ENCODE measurements at places on chromosomes 2 and 18.

- DNase-seq, result no peak
Observed at GRCh38 chr2:235606004-235606715, 112.3 kb downstream of the AGAP1 start.

GRCh38 chr2:45494275-45494977 is 116.6 kb downstream of the SRBD1 start:
- DNase-seq, result peak; percentile 31

DNA sequence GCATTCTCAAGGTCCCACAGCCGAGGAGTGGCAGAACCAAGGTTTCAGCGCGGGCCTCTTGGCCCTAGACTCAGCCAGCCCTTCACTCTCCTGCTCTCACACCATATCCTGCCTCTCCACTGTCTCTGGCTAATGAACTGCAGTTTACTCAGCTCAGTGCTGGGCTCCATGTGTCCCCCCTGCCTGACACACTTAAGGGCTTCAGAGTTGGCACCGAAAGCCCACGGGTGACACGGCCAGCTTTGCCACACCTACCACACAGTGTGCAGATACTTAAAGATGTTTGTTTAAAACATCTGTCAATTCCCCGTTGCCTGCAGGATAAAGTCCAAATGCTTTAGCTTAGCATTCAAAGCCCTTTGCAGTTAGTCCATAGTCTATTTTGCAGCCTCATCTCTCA is 241.2 kb downstream of the SEPTIN10 start:
- no peak for DNase-seq

GRCh38 chr2:120699292-120699691 is 36.4 kb upstream of the GLI2 start:
- DNase-seq, result no peak

DNA sequence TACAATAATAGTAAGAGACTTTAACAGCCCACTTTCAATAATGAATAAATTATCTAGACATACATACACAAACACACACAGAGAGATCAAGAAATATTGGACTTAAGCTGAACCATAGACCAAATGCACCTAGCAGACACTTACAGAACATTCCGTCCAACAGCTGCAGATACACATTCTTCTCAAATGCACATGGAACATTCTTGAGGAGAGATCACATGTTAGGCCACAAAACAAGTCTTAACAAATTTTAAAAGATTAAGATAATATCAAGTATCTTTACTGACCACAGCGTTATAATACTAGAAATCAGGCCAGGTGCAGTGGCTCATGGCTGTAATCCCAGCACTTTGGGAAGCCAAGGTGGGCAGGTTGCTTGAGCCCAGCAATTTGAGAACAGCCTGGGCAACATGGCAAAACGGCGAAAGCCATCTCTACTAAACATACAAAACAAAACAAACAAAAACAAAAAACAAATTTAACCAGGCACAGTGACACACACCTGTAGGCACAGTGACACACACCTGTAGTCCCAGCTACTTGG is 7.4 kb downstream of the CERKL start:
- no peak for DNase-seq

DNA sequence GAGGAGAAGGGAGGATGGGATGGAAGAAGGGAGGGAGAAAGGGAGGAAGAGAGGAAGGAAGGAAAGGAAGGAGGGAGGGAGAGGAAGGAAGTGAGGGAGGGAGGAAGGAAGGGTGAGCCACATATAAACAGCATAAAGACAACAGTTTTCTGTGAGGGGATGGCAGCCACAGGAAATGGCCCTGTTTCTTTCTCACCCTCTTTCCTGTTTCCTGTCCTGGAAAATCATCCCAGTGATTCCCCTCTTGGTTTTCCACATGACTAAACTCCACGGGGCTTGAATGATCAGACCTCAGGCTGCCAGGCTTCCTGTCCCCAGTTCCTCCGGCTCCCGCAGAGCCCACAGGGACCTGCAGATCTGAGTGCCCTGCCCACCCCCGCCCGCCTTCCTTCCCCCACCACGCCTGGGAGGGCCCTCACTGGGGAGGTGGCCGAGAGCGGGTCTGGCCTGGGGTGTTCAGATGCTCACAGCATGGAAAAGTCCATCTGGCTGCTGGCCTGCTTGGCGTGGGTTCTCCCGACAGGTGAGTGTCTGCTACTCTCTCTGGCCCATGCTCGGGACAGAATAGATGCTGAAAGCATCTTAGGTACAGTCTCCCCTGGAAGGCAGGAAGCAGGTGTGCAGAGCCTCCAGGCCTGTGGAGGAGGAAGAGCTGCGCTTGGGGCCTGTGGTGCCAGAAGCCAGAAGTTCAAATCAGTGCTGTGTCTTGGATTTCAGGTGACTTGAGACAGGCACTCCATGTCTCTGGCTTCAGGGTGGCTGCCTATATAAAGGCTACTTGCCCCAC is at the start of gene SIGLEC15:
Gene SIGLEC15 (plus strand): TSS at position 418 of the 787 bp plus-strand sequence. CDS start 54 bp downstream, at position 472.
- no peak for DNase-seq

- no peak for DNase-seq
Observed at GRCh38 chr2:1632510-1632909, 111.8 kb downstream of the PXDN start.

DNA sequence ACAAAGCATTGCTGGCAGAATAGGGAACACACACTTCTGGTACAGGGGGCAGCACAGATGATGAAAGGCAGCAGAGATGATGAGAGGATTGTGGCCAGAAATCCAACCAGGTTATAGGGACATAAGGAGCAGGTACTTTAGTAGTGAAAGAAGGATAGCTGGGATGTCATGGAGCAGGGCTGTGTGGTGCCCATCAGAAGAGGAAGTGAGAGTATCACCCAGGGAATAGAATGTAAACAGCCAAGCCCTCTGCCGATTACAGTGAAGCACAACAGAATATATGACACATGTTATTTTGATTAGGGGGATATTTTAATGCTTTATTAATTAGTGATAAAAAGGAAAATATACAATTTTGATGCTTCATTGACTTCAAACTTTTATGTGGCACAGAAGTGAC is 883.4 kb upstream of the CDH2 start:
- no peak for DNase-seq

DNA sequence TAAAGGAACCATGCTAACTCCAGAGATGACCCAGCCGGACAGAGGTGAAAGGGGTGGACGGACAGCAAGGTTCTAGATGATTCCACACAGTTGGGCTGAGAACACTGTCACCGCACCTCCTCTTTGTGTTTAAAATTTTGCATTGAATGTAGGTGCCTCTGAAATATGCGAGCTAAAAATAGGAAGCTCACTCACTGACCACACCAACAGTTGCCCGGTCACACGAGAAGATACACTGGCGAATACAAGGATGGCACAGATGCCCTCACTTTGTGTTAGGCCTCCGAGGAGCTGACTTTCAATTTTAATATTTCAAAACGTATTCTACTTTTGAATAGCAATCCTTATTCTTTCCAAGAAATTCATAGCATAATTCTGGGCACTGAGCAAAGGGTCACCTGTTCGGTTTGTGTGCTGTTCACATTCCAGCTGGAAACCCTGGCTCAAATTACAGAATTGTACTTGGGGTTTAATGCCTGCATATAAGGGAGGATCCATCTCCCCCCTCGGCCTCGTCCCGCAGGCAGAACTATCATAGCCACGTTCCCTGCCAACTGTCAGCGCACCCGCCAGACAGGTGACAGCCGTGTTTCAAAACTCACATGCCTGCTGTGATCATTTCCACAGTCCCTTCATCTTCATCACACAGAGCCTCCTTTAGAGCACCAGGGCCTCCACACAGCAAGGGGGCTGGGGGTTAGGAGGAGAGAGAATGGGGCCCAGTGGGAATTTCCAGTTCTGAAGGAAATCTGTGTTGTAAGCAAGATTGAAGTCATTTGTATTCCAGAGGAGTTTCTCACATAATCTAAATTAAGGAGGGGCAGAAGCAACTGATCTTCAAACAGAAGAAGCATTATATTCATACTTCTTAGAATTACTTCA is 48.2 kb downstream of the ADI1 start:
- no peak for DNase-seq

DNA sequence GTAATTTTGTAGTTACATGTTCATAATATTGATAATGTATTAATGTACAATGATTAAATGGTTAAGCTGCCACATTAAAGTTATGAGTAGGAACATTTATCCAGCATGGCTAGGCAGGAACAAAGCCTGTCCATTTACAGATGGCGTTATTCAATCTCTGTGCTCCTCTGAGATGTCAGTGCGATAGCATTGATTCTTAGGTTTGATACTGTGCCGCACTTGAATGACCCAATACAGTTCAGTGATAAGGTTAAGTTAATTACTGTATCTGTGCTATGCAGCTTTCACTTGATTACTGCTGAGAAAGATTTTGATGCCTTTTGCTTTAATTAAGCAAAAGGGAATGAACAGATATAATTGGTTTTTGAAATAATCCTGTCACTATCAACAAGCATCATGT is 111.8 kb downstream of the ZNF407 start:
- no peak for DNase-seq

DNA sequence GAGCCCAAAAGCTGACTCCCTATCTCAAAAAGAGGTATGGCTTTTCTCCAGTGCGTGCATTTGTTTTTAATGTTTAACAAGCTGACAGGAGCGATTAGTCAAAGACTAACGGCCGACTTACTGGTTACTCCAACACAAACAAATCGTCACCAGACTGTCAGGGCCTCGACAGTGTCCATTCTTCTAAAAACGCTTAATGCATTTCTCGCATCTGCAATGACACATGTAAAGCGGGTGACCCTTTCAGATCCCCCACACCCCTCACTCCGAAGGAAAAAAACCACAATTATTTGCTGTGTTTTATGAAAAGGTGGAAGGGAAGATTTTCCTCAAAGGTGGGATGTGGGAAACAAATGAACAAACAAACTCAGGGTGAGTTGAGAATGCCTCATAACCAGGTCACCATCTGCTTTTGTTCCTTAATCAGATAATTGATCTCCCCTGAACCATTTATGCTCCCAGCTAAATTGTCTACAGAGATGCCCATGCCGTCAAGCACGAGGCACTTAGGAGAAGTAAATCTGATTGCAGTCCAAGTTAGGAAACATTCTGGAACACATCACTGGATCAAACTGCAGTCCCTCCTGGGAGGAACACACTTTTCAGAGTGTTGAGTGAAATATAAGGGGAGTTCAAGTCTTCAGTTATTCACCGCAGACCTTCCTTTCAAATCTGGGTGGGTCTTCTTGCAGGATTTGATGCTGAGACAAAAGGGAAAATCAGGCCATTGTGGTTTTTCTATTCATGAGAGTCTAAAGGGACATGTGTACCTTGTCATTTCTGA is 340.8 kb downstream of the CMPK2 start:
- DNase-seq, result no peak

DNA sequence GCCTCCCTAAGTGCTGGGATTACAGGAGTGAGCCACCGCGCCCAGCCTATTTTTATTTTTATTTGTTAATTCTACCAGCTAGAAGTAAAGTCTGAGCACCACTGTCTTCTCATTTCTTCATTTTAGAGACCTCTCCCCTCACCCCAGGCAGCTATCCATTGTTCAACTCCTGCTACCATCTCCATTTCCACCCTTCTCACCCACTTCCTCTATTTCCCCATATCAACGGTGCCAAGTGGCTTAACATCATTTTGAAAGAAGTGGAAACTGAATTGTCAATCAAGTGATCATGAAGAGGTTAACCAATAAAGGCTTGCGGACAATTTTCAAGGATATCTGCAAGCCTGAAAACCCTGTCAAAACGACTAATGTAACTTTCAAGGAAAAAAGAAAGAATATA is 323.1 kb downstream of the NBAS start:
- DNase-seq, result no peak

DNA sequence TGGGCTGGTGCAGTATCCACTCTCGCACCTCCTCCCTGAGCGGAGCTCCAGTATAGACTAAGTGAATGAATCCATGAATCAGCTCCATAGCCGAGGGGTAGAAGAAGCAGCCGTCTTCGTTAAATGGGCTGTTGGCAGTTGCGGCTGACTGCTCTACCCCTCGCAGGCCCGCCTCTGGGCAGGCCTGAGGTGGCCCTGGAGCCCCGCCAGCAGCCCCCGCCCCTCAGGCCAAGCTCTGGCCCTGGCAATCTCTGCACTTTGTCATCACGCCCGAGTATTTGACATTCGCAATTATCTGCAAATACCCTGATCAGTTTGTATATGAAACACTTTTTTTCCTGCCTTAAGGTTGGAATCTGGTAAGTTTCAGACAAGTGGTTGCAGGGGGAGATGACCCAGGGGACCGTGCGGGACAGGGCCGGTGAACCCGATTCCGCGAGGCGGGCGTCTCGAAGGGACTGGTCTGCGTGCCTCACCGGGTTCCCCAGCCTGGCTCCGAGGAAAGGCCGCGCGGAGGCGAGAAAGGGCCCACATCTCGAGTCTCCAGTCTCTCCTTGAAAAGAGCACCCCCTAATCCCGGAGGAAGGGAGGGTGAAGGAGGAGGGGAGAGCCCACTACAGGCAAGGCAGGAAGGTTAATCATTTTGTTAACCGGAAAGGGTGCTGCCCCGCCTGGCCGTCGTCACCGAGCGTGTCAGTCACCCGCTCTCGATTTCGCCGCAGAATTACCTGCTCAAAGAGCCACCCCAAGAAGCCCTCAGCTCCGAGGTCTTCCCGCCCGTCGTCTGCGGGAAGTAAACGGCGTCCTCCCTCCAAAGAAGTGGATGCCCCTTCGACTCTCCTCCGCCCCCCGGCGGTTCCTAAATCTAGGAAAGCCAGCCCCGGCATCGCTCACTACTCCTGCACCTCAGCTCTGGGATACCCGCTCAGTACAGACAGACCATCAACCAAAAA is 11.1 kb upstream of the SATB2 start:
- no peak for DNase-seq

DNA sequence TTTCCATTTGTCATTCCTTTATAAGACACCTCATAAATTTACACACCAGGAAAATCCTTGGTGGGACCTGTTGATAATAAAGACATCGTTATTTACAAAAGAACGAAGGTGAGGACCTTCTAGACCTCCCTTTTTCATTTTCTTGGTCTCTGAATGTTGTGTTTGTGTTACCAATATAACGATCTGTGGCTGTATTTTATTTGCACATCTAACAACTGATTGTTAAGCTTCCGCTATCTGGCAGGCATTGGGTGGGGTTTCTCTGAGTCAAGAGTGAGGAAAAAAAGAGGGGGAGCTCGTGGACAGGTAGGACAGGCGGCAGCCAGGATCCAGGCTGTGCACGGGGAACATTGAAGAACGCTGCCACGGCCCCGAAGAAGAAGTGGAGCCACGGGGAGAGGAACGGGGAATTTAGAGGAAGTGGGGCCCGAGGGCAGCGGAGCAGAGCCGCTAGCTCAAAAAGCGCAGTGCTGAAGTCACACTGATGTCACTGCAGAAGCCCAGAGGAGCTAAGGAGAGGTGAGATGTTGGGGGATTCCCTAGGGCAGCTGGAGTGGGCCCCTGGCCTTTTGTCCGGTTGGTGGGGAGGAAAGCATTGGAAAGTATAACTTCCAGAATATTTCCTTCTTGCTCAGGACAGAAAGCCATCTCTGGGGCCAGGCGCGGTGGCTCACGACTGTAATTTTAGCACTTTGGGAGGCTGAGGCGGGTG is 20.9 kb upstream of the DNMT3A start:
- DNase-seq, result no peak

GRCh38 chr18:5879479-5879882 is 15.8 kb downstream of the TMEM200C start:
- no peak for DNase-seq

GRCh38 chr2:7450188-7450832 is 533.1 kb downstream of the RNF144A start:
- no peak for DNase-seq

GRCh38 chr2:102193074-102193473 is 6.3 kb downstream of the IL1RL2 start:
- no peak for DNase-seq

DNA sequence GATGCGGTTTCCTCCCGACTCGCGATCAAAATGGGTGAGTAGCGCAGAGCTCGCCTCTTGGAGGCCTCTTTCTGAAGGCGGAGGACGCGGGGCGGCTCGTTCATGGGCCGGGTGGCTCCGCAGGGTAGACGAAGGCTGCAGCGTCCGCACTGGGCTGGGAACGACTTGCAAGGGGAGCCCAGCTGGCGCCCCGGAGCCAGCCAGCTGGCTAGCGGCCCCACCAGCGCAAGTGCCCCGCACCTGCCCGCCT is 328 bp upstream of the PASK start:
- no peak for DNase-seq

All from iPS DF 6.9 (cell line).